ENCODE measurements at places on chromosomes 5 and 9.

DNA sequence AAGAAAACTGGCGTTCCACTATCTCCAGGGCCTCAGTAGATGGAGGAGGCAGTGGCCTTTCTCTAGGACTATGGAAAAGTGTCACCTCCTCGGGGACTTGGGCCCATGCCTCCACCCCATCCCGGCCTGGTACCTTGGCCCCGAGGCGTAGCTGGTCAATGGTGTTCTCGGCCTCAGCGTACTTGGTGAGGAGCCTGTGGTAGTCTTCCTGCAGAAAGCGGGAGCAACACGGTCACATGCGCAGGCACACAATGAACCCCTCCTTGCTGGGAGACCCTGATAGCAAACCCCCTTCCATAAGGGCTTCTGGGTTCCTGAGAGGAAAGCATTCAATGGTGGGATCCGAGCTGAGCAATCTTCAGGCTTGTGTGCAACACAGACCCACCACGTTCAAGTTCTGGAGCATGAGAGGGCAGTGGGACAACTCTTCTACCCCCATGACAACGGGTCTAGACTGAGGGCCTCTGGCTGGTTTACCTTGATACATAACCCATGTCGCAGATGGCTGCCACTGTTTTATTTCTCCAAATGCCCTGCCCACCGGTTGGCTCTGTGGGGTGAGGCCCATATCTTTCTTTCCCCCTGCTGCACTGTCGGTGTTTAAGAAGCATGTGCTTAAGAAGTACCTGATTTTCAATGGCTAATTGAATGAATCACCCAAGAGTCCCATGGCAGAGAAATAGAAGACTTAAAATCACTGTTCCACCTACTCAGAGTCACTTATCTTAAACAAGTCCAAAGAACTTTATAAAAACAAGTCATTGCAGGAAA is 13.6 kb downstream of the AKNA start:
- no peak for DNase-seq

GRCh38 chr5:151214614-151215545 is 9.0 kb downstream of the CCDC69 start:
- DNase-seq, result peak; percentile 54

- DNase-seq, result no peak
Observed at GRCh38 chr9:132383462-132383883, 23.2 kb downstream of the TTF1 start.

DNA sequence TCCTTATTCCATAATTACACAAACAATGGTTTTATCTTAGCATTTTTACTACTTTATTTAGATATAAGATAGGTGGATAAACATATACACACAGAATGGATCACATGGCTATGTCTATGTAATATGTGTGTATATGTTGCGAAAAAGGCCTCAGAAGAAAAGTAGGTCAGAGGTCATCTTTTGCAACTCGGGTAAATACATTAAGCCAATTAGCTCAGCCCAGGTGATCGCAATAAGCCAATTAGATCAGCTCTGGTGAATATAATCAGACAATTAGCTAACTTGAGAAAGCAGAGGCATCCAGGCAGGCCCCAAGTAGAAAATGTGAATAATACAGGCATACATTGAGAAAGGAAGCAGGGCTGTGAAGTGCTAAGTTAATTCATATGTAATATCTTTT is 24.3 kb downstream of the SLCO4C1 start:
- DNase-seq, result no peak

DNA sequence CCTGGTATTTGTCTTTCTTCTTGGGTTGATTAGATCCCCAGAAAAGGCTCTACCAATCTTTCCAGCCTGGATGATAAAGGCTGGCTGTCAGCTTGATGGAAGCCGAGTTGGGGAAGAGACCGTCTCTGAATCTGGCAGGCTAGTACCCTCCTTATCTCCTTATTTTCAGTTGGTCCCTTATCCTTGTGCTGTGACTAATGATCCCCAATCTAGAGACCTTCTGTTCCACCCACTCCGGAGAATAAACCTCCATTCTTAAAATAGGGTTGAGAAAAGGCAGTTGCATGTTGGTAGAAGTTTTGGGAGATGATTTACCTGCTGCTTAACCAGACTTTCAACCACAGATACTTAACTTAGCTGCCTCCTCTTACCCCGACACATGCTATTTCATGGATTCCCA is 52.3 kb downstream of the PRKACG start:
- DNase-seq, result no peak

- DNase-seq, result no peak
Observed at GRCh38 chr5:168529374-168530234, 499 bp downstream of the FBLL1 start.
